ENCODE measurements at places on chromosomes 16 and 17.

- no peak for DNase-seq
These were observed 118.5 kb downstream of the MAF start for GRCh38 chr16:79482011-79482410.

GRCh38 chr17:31802502-31802901 lies 56.5 kb downstream of the COPRS start:
- no peak for DNase-seq

DNA sequence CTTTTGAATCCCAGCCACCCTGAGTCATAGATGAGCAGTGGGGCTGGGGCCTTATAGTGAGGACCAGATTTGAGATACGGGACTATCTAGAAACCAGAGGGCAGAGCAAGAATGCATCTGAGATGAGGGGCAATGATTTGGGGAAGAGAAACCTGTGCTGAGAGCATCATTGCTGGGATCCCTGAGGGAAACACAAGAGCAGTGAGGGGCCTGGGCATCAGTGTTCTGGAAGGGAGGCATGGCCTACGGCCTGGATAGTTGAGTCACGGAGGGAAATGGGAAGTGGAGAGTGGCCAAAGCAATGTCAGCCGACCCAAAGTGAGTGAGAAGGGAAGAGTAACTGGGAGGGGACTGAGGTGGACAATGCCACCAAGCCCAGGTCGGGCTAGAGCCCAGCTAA lies 5.2 kb downstream of the CAMTA2 start:
- no peak for DNase-seq

DNA sequence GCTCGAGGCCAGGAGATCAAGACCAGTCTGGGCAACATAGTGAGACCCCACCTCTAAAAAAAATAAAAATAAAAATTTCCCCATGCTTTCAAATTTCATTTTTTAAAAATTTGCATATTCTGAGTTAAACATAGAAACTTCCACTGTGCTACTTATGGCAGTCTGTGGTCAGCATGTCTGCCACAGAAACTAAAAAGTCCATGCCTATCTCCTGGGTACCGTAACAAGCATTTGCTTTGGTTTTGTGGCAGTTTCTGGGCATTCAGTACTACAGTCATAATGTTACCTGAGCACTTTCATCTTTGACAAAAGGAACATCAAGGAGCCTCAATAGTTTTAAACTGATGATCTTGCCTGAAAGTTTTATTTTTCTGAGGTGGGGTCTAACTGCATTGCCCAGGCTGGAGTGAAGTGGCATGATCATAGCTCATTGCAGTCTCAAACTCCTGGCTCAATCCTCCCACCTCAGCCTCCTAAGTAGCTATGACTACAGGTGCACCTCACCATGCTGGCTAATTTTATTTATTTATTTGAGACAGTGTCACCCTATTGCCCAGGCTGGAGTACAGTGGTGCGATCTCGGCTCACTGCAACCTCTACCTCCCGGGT lies 13.2 kb upstream of the ITGA2B start:
- no peak for DNase-seq

GRCh38 chr17:42403150-42403549 lies 14.9 kb upstream of the STAT3 start:
- DNase-seq: no peak

GRCh38 chr17:17606416-17607000 lies 15.0 kb upstream of the PEMT start:
- DNase-seq: no peak

GRCh38 chr16:49048557-49048956 lies 233.1 kb downstream of the CBLN1 start:
- DNase-seq: peak; percentile 66

DNA sequence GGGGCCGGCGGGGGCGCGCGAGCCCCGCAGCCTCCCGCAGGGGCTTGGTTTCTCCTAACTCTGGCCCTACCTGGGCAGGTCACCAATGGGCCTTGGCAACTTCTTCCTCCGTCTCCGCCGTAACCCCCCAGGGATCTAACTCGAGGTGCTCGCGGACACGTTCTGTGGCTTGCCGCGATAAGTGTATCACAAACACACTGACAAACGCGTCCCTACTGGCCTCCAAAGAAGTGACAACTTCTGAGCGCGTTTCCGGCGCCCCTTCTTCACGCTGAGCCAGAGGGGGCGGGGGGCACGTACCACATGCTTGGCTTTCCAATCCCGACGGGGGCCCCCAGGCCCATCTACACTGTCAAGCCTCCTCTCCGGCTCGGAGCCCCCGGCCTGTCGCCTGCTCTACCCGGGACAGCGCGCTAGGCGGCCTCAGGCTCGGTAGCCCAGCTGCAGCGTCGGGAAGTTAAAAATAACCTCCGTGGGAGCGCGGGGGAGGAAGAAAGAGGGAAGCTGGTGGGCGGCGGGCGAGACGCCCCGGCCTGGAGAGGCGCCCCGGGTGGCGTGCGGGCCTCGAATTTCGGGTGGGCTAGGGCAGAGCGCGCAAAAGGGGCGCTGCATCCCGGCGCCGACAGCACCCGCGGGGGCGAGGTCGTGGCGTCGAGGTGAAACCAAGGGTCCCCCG lies 725 bp upstream of the SPHK1 start:
- DNase-seq: no peak

- no peak for DNase-seq
These were observed 211.4 kb upstream of the ERCC4 start for GRCh38 chr16:13708347-13709120.

DNA sequence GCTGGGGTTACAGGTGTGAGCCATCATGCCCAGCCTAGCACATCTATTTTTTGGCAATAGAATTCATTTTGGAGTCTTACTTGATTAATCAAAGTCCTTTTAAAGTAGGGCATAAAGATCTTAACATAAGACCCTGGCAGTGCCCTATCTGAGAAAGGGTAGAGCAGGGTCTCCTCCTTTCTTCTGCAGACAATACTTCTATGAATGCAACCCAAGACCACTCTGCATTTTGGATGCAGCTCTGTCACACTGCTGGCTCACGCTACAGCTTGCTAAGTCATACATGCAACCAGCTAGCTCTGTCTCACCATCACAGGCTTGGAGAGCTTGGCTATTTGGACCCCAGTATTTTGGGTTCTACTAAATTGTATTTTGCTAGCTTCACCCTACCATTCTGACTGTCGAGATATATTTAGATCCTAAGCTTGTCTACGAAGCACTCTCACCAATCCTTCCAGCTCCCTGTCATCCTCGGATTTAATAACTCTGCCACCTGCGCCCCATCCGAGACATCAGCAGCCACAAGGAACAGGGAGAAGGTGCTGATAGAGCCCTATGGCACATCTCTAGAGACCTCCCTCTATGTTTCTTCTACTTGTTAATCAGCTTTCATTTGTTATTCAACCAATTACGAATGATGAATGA lies 45.1 kb downstream of the RBFOX3 start:
- no peak for DNase-seq

DNA sequence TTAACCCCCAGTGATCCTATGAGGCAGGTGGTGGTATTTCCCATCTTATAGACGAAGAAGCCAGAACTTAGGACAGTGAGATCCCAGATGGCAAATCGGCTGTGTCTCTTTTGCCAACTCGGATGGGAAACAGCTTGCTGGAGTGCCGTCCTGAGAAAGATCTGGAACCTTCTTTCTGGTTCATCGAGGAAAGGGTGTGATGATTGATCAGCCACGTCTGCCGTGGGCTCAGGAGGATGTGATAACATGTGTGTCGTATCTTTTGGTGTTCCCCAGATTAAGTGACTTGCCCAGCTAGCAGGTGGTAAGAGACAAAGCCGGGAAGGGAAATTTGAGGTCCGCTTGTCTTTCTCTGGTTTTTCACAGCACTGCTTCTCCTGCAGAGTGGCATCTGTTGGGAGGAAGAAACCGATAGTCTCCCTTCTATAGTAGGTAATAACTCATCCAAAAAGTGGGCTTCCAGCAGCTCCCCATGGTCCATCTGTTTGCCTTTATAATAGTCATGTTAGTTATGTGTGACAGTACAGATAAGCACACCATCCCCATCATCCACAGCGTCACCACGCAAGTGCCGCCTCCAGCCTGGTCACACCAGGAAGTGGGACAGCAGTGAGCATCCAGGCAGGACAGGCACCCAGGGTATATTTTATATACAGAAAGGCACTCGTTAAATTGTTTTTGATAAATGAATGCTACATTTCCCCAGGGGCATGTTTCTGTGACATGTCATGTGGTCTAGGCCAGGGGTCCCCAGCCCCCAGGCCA lies 175.5 kb downstream of the KATNIP start:
- DNase-seq: no peak

DNA sequence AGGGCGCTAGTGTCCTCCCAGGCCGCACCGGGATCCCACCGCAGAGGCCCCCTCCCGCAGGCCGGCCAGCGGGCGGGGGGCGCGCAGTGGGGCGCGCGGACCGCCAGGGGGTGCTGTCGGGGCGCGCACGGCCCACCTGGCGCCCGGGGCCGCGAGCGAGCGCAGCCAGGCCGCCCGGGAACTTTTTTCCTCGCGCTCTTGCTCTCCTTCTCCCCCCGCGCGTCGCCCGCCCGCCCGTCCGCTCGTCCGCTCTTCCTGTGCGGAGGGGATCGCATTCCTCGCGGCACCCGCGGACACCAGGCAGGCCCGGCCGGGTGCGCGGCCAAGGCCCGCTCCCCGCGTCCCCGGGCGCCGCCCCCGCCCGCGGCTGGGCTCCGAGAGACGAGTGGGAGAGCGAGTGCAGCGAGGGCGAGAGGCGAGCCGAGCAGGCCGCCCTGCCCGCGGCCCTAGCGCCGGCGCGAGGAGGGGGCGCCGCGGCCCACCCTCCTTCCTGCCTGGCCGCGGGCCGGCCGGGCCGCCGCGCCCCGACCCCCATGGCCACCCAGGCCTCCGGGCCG lies at the start of gene RAI1:
Gene RAI1 (plus strand): TSS at position 272 of the 557 bp plus-strand sequence. CDS start 111,491 bp downstream, outside the sequence.
- DNase-seq: peak; percentile 84

- DNase-seq: no peak
These were observed 43.5 kb downstream of the GRB7 start for GRCh38 chr17:39781031-39781860.

GRCh38 chr17:82384730-82385481 lies 13.3 kb downstream of the UTS2R start:
- peak; percentile 31 for DNase-seq

DNA sequence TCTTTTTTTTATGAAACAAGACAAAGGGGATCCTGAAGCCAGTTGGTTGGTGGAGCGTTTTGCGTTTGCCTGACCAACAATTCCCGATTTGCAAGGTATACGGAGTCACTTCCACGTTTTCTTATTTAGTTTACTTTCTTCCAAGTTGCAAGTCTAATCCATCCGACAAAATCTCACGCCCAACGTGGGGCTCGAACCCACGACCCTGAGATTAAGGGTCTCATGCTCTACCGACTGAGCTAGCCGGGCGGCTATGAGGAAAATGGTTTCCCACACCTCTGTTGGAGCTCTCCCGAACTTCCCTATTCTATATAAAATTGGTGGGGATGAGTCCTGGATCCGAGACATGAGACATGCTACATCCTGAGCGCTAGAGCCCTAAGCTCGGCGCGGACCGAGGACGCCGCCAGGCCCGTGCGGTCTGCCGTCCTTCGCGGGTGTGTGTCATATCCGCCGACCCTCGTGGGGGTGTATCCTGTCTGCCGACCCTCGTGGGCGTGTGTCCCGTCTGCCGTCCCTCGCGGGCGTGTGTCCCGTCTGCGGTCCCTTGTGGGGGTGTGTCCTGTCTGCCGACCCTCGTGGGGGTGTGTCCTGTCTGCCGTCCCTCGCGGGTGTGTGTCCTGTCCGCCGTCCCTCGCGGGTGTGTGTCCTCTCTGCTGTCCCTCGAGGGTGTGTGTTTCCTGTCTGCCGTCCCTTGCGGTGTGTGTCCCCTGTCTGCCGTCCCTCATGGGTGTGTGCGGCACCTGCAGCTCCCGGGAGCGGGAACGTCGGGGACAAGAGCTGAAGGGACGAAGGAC lies 22.6 kb downstream of the ZNF213 start:
- peak; percentile 96 for DNase-seq

Measured in fibroblast of lung (primary cell).